ENCODE measurements at places on chromosomes 12 and 14.

- H3K4me3 ChIP-seq: no peak overlapping the region
- H3K27ac ChIP-seq: no peak overlapping the region
- no peak for DNase-seq
- no peaks in the 10 kb centered on the region for H3K4me1 ChIP-seq
- no peaks in the 10 kb centered on the region for H3K36me3 ChIP-seq
Measured at GRCh38 chr12:13208533-13209435, 12.3 kb downstream of the EMP1 start.

DNA sequence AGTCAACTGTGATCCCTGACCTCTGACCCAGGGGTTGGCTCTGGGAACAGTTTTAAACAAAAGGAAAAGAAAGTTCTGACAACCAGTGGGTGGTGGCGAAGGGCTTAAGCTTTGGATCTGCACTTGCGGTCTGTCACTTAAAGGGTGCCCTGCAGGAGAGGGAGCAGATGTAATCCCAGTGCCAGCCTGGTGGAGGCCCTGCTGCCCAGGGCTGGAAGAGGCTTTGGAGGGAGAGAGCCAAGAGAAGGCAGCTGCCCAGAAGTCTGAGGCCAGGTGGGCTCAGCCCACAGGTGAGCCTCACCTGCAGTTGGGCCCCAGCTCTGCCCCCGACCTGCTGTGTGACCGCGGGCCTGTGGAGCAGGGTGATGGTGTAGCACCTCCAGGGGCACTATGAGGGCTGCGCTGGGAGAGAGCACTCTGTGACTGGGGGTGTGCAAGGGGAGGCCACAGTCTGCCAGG is 19.1 kb downstream of the SH2B3 start:
- peaks cover 9% of the 10 kb centered on the region for H3K36me3 ChIP-seq
- DNase-seq: no peak
- H3K4me1 ChIP-seq: peaks cover 15% of the 10 kb centered on the region

- DNase-seq: no peak
- no peaks in the 10 kb centered on the region for H3K27me3 ChIP-seq
- no peak overlapping the region for H3K4me3 ChIP-seq
- peaks cover 68% of the 10 kb centered on the region for H3K36me3 ChIP-seq
- H3K4me1 ChIP-seq: peaks cover 11% of the 10 kb centered on the region
Measured at GRCh38 chr14:24157331-24157730, 3.7 kb upstream of the IRF9 start.

DNA sequence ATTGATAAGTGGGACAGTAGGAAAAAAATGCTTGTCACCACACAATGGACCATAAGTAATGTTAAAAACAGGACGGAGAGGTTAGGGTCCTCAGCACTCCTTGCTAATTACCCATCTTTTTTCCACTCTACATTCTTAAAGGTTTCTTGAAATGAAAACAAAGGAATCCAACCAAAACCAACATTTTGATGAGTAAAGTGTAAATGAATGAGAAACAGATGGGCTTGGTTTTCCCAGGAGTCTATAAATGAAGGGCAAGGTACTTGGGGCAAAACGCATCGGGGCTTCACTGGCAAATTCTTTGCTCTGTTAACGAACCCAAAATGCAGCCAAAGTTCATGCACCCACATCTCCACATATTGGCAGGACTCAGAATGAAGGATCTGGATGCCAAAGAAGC is 129.2 kb upstream of the BMP4 start:
- no peak overlapping the region for H3K27ac ChIP-seq
- no peaks in the 10 kb centered on the region for H3K27me3 ChIP-seq
- H3K4me3 ChIP-seq: no peak overlapping the region

- no peaks in the 10 kb centered on the region for H3K4me1 ChIP-seq
- H3K36me3 ChIP-seq: no peaks in the 10 kb centered on the region
- DNase-seq: no peak
- no peaks in the 10 kb centered on the region for H3K27me3 ChIP-seq
- no peak overlapping the region for H3K27ac ChIP-seq
Measured at GRCh38 chr12:68521848-68522502, 88.7 kb upstream of the RAP1B start.

DNA sequence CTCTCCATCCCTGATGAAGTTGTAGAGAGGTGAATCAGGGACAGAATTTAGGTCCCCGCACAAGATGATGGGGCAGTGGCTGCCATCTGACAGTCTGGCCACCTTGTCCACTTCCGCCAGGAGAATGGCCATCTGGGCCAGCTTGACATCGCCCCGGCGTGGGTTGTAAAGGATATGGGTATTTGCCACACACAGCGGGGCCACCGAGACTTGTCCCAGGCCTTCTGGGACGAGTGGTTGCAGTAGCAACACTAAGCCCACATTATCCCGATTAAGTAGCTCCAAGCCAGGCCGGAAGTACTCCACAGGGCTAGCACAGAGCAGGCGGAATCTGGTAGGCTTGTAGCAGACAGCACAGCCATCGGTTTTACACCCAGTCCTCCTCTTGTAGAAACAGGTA is 6.2 kb downstream of the ANGEL1 start:
- no peak overlapping the region for H3K27ac ChIP-seq
- peaks cover 13% of the 10 kb centered on the region for H3K4me1 ChIP-seq
- H3K27me3 ChIP-seq: no peaks in the 10 kb centered on the region
- no peak for DNase-seq

DNA sequence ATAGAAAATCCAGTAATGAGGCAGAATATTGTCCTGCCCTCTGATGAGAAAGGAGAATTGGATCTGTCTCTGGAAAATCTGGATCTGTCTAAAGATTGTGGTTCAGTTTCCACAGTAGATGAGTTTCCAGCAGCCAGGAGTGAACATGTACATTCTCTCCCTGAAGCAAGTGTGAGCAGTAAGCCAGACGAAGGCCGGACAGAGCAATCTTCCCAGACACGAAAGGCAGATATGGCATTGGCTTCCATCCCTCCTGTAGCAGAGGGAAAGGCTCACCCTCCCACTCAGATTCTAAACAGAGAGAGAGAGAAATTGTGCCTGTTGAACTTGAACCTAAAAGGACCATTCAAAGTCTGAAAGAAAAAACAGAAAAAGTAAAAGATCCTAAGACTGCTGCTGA is 31.4 kb downstream of the PARP11 start:
- no peaks in the 10 kb centered on the region for H3K36me3 ChIP-seq
- H3K4me1 ChIP-seq: no peaks in the 10 kb centered on the region
- no peak overlapping the region for H3K4me3 ChIP-seq
- H3K27me3 ChIP-seq: no peaks in the 10 kb centered on the region
- no peak overlapping the region for H3K27ac ChIP-seq

DNA sequence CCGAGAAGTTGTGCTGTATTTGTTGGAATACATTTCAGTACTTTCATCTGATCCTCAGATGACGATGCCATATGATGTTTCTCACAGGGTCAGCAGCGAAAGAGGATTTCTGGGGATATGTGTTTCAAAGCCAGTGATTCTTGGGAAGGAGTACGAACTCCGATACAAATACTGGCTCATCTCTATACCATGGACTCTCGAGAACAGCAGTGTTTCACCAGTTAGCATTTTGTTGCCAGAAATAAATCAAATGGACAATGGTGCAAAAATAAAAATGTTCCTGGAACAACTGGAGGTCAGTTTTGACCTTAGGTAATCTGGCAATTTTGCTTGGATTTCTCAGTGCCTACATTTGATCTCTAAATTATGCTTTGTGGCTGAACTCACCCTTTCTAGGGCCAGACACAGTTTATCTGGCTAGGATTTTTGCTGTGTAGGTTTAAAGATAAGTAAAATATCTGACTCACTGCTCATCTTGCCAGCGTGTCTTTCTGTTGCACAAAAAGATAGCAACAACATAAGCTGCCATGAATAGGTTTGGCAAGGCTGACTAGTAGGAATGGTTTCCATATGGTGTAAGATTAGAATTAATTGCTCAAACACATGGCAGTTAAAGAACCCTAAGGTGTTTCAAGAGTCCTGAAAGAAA is 11.0 kb upstream of the MGP start:
- H3K27ac ChIP-seq: no peak overlapping the region
- H3K27me3 ChIP-seq: no peaks in the 10 kb centered on the region
- no peaks in the 10 kb centered on the region for H3K4me1 ChIP-seq
- no peak overlapping the region for H3K4me3 ChIP-seq
- H3K36me3 ChIP-seq: no peaks in the 10 kb centered on the region

GRCh38 chr14:35043046-35043445 is 3.0 kb upstream of the FAM177A1 start:
- no peaks in the 10 kb centered on the region for H3K36me3 ChIP-seq
- DNase-seq: no peak
- H3K4me1 ChIP-seq: no peaks in the 10 kb centered on the region
- H3K27ac ChIP-seq: no peak overlapping the region
- no peaks in the 10 kb centered on the region for H3K27me3 ChIP-seq

DNA sequence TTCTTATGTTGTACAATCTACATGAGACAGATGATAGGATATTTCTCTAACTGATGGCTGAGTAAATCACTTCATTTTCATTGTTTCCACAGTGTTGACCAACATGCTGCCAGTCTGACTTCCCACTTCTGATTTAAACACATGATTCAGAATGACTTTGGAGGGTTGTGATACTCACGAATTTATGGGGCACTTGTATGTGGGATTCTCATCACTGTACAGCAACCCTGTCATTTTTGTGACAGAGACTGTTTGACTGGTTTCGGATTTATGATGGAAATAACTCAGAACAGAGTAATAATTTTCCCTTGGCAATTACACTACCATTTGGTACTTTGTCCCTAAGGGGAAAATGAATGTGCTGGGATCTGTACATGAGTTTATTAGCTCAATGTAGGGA is 333.8 kb downstream of the TRHDE start:
- H3K36me3 ChIP-seq: no peaks in the 10 kb centered on the region
- no peaks in the 10 kb centered on the region for H3K27me3 ChIP-seq
- no peak for DNase-seq
- no peak overlapping the region for H3K4me3 ChIP-seq

DNA sequence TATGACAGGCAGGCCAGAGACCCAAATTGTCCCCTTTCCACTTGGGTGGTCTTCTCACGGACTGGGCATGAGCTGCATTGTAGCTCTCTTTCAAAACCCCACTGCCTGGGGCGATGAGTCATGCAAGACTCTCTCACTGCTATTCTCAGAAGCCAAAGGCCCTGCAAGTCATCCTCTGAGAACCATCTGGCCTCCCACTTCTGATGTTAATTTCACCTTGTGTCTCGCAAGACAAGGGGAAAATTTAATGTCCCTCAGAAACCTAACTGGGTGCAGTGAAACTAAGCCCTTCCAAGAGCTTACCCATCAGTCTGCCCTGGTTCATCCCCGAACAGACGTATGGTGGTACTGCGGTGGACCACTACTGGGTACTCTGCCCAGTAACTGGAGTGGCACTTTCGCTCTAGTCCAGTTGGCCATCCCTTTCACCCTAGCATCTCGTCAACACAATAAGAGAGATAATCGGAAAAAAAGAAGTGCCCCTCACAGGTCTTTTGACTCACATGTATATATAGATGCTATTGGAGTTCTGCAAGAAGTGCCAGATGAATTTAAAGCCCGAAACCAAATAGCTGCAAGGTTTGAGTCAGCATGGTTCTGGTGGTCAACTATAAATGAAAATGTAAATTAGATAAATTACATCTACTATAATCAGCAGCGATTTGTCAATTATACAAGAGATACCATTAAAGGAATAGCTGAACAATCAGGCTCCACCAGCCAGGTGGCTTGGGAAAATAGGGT is 31.3 kb upstream of the LALBA start:
- no peaks in the 10 kb centered on the region for H3K4me1 ChIP-seq
- H3K27me3 ChIP-seq: no peaks in the 10 kb centered on the region
- DNase-seq: no peak
- H3K27ac ChIP-seq: no peak overlapping the region

DNA sequence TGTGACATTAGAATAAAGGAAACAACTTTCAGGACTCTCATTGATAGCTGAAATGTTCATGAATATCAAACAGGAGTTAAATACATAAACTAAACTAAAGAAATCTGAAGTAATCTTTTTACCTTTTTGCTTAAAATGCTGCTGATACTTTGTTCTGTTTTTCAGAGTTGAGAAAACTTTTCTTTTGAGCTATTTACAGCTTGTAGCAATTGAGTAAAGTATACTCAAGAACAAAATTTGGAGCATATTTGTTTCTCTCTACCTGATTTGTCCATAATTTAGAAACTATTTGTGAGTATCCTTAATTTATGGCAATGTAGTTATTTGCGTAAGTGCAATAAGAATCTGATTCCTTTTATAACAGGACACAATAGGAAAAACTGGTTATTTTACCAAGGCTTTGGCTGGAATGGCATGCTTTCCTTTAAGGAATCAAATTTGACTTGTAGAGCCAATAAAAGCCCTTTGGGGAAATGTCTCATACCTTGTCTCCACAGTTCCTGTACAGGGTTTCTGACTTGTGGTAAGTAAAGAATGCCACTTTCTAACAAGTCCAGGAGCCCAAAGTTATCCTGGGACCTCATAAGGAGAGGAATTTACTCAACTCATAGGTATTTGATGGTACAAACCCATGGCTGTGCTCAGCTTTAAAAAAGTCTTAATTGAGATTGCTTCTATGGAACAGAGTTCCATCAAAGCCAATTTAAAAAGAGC is 195.7 kb downstream of the TMEM117 start:
- H3K36me3 ChIP-seq: no peaks in the 10 kb centered on the region
- no peak overlapping the region for H3K27ac ChIP-seq
- DNase-seq: no peak
- H3K4me3 ChIP-seq: no peak overlapping the region
- no peaks in the 10 kb centered on the region for H3K4me1 ChIP-seq
- H3K27me3 ChIP-seq: no peaks in the 10 kb centered on the region

GRCh38 chr12:56163533-56164344 is 5.6 kb downstream of the MYL6 start:
- H3K36me3 ChIP-seq: no peaks in the 10 kb centered on the region
- H3K27me3 ChIP-seq: no peaks in the 10 kb centered on the region
- no peak overlapping the region for H3K27ac ChIP-seq
- no peak overlapping the region for H3K4me3 ChIP-seq
- no peak for DNase-seq

- no peak for DNase-seq
- no peaks in the 10 kb centered on the region for H3K36me3 ChIP-seq
- H3K4me3 ChIP-seq: no peak overlapping the region
- no peak overlapping the region for H3K27ac ChIP-seq
- H3K4me1 ChIP-seq: no peaks in the 10 kb centered on the region
Measured at GRCh38 chr12:44433659-44434058, 442.5 kb downstream of the NELL2 start.

DNA sequence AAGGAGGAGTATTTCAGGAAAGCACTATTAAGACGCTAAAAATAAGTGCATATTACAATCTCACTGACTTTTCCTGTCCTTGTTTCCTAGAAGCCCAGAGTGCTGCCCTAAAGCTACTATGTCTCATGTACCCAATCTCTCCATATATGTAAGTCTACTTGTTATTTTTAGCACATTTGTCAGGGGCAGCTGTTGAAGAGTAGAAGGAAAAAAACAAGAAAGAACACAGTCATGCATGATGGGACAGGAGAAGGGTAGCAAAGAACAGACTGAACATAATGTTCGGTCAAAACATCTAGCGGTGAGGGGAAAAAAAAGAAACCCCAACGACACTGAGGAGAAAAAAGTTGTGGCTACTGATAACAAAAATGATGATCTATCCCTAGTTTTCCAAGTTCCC is 14.3 kb downstream of the YBX3 start:
- no peak for DNase-seq
- H3K4me3 ChIP-seq: no peak overlapping the region
- no peaks in the 10 kb centered on the region for H3K27me3 ChIP-seq
- no peaks in the 10 kb centered on the region for H3K36me3 ChIP-seq
